MCF 10A (cell line): ENCODE measurements at places on chromosomes 7 and 10.

DNA sequence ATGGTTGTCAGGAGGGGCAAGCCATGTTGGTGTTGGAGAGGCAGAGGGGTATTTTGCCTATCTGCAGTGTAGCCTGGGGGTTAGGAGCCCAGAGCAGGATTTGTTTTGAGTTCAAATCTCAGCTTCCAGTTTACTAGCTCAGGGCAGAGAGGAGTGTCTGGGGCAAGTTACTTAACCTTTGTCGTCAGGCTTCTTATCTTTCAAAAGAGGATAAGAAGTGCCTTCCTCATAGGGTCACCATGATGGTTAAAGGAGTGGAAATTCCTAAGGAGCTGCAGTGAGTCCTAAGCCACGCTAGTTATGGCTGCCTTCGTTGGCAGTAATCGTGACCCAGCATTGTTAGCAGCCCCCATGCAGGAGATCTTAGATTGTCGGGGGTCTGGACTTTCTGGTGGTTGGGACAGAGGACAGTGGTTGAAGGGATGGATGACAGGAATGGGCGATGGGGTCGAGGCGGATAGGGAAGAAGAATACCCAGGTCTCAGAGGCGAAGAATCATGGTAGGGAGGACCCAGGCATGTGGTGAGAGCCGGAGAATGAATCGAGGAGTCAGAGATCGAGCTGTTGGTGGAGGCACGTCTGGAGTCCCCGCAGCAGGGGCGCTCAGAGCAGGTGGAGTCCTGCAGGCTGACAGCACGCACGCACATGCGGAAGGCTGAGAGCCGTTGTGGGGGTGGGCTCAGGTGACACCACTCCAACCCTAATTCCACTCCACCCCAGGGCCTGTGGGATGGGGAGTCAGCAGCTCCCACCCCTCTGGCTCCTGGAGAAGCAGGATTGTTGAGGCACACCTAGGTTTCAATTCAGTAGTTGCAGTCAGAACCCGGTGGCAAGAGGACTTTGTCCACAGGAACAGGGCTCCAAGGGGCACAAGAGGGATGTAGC is 11.6 kb downstream of the ADCK2 start:
- DNase-seq: no peak

DNA sequence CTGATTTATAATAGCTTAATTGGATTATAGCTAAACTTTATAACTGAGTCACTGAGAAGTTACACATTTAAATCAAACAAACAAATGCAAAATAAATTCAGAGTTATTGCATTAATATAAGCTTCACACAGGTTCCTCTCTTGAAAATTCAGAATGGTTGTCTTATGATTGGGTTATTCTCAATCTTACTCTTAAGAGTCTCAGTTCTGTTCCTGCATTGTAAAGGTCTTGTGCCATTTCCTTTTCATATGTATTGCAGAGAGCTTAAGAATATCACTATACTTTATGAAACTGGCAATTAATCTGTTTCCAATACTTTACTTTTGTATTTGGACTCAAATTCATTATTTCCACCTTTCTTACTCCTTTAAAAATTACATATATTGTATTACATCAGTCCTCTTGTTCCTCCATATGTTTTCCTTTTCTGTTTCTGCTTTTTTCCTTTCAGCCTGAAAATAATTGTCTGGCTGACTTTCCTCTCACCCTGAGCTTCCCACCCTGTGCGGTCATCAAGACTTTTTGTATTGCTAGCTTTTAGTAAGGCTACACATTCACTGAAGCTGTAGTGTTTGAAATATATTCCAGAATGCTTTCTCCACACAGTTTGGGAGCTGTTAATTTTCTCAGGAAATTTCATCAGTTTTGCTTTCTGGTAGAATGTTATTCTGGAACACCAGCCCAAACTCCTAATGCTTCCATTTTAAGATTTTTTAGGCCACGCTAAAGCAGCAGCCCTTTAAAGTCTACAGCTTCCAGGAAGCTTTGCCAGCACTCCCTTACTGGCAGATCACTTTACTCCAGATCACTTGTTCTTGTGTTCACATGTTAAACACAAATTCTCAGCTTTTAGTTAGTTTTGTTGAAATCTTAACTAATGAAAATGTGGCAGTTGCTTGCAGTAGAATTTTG is 139.4 kb downstream of the KCND2 start:
- no peak for DNase-seq

DNA sequence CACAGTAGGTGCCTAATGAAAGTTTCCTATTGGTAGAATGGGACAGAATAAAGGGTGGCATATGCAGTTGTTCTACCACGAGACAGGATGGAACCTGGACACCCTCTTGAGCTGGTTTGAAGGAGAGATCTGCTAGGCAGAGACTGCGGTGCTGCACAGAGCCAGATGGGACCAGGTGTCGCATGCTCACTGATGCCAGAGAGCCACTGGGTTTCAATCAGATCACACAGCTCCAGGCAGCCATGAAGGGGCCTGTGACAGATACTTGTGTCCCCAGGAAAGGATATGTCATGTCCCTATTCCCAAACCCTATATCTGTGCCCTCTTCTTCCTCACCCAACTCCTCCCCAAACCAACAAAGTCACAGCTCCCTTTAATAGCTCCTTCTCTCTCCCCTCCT is 235.7 kb downstream of the PRPF18 start:
- no peak for DNase-seq

DNA sequence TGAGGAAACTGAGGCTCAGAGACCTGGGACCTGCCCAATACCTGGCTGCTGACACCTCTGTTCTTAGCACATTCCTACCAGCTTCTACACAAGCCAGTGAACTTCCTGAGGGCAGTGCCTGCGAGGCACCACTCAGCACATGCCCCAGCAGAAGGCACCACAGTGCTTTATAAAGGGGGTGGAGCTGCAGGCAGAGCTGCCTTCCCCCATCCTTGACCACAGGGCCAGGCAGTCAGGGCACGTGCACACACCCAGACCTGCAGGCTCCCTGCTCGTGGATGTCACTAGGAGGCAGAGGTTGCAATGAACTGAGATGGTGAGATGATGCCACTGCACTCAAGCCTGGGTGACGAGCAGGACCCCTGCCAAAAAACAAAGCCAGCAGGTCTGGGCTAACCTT is 39.2 kb upstream of the TUBB8 start:
- DNase-seq: no peak

GRCh38 chr10:119342335-119342734 is 135.0 kb downstream of the GRK5 start:
- DNase-seq: no peak

- no peak for DNase-seq
These were observed 4.5 kb upstream of the IQUB start for GRCh38 chr7:123538897-123539296.
